COR-L47 (cell line): ENCODE measurements at places on chromosomes 5 and 9.
A peak's percentile ranks its signal among the peaks of the same experiment; 100 is the strongest.

GRCh38 chr9:108662956-108663355 lies 192.8 kb downstream of the ACTL7B start:
- DNase-seq: no peak

DNA sequence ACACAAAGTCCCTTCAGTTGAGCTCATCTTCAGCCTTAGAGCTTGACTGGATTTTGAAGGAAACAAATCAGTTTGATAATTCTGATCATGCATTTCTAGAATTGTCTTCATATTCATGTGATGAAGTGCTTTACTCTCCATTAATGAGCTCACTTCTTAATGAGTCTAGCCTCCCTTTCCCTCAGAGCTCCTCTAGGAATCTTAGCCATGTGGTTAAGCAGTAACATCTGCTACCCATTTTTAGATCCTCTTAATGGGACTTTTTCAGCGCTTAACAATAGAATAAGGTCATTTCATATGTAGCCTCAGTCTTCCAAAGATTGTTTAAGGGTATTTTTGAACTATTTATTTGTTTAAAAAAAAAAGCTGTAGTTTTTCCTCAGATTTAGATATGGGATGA lies 36.9 kb upstream of the LURAP1L start:
- DNase-seq: no peak

DNA sequence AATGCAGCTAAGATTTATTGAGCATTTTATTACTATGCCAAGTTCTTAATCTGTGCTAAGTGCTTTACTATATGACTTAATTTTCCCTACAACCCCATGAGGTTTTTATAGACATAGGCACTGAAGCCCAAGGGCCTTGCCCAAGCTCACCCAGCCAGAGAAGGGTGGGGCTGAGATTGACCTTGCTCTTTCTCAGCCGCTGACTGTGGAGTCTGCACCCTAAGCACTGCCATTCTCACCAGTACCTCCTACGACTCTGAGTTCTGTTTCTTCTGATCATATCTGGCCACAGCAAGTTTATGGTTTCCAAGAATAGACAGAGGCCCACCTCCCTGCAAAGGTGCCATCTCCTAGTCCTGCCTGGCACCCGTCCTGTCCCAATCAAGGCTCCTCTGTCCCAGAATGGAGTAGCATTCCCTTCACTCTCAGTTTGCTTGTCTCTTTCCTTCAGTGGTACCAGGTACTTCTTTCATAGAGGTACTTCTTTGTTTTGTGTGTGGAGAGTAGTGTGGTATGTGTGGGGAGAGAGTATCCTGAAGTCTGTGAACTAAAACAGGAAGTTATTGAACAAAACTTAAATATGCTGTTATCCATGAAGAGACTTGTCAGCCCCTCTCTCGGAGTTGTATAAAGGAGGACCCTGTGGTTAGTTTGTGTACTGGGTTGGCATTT lies 42.6 kb downstream of the CSF1R start:
- no peak for DNase-seq

DNA sequence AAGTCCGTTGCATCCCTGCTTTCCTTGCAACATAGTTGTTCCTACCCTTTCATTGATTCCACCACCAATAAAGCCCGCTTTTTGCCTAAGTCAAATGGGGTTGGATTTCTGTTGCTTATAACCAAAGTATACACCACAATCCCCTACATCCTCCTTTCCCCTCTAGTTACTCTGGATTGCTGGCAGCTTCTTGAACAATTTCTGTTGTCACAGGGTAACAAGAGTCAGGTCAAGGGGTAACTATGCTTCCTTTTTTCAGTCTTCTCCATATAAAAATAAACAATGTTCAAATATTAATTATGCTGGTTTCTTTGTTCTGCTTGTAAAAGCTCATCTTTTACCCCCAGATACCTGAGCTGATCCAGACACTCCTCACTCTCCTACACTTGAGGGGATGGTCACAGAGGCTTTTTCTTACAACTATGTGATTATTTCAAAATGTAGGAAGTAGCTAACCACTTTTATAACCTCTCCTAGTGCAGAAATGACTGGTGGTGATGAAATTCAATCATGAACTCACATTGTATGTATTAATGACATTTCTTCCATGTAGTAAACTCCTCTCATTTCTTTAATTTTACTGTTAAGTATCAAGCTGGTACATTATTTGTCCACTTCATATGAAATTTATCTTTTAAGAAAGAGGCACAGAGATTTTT lies 136.5 kb downstream of the SNX18 start:
- DNase-seq: no peak

- DNase-seq: no peak
Measured at GRCh38 chr5:180908998-180909731, 10.2 kb downstream of the BTNL8 start.

DNA sequence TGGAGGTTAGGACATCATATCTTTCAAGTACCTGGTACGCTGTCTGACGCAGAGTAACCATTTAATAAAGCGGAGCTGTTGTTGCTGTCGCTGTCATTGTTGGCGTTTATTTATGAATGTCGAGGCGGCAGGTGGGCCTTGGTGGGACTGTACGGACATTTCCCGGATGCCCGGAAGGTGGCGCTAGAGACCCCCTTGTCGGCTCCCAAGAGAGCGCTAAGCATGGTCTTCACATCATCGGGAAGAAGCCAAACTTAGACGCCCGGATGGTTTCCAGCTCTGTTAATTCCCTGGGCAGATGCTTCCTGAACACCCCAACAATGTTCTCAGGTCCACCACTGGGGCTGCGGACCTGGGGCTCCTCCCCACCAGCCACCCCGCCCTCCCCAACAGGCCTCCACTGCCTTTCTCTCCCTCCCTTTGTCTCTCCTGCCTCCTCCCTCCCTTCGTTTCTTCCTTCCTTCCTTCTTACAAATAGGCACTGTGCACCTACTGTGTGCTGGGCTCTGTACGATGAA lies 54.1 kb downstream of the DUSP1 start:
- peak; percentile 73 for DNase-seq

DNA sequence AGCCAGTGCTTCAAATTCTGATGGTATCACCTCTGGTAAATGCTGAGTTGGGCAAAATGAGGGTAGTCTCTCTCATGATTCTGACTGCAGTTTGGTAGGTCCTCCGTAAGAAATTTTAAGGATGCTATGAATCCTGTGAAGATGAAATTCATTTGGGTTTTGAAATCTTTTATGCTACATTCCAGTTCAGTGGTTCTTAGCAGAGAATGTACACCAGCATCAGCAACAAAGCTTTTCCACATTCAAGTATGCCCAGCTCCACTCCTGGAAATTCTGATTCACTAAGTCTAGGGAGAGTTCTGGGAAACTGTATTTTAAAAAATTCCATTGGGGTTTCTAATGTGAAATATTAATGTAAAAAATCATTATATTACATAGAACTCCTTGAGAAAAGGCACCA lies 33.6 kb upstream of the ACOT12 start:
- no peak for DNase-seq

DNA sequence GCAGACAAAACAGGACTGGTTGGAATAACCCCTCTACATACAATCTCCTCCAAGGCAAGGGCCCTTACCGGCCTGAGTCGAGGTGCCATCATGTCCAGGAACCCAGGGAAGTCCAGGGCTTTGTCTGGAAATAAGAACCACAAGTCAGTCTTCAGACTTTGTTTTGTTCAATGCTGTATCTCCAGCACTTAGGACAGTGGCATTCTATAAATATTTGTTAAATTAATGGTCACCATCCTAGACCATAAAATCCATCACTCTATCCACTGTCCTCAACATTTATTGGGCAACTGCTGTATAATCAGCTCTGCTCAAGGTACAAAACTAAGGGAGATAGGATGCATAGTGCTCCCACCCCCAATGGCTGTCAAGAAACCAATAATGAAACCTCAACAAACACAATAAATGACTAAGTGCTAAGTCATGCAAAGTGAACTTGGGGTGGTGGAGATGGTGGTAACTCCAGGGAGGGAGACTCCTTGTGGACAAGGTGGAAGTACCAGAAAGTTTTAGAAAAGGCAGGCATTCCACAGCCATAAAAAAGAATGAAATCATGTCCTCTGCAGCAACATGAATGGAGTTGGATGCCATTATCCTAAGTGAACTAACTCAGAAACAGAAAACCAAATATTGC lies 5.0 kb downstream of the RELL2 start:
- DNase-seq: no peak

DNA sequence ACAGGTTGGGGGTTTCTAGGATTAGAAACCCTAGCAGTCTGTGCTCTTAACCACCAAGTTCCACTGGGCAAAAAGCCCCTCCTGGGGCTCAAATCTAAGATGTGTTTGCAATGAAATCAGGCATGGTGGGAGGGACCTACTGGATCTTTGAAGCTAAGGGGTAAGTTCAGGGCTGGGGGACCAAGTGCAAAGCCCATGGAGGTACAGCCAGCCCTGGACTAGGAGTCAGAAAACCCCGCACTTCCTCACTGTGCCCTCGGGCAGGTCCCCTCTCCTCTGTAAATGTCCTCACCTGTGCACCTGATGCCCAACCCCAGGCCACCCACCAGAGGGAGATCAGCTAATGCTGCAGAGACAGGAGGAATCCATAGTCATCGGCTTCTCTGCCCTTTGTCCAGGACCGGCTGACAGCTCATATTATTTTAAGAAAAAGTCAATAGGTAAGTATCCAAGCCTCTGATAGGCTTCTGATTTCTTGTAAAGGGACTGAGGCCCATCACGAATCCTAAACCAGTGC lies 138.3 kb downstream of the PAX5 start:
- no peak for DNase-seq

GRCh38 chr9:131475956-131476776 lies 26.6 kb upstream of the POMT1 start:
- no peak for DNase-seq

DNA sequence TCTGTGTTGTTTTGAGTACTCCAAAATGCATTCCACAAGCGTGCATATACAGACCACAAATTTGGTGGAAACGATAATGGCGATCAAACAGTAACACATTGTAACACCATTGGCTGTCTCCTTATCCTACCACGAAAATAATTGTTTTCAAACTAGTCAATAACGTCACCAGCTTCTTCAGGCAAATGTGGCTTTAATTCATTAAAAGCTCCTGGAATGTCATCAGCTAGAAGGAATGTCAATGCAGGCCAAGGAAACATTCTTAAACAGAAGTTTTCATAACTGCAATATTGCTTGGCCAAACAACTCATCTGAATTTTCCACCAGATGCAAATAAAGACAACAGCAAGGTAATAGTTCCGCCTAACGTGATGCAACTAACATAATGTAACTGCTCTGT lies 71.6 kb upstream of the XPA start:
- DNase-seq: no peak

- no peak for DNase-seq
Measured at GRCh38 chr9:125812403-125812802, 65.2 kb downstream of the PBX3 start.

DNA sequence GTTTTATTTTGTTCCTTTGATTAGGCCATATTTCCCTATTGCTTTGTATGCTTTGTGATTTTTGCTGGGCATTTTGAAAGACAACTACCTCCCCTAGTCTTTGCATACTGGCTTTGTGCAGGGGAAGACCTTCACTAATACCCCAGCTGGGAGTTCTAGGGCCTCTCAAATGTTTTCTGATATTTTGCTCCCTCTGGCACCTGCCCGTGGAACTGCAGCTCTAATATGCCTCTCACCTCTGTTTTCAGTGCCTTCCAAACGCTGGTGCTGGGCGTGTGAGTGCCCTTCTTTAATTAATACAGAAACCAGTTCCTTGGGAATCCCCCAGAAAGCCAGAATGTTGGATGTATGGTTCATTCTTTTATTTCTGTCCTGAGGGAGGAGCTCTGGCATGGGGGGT lies 204.5 kb downstream of the COMMD10 start:
- no peak for DNase-seq

GRCh38 chr5:172733974-172734346 lies 37.0 kb downstream of the DUSP1 start:
- DNase-seq: no peak

- no peak for DNase-seq
Measured at GRCh38 chr9:135176284-135176683, 88.8 kb downstream of the OLFM1 start.

GRCh38 chr9:35350827-35351549 lies 138.9 kb upstream of the RUSC2 start:
- DNase-seq: no peak

- DNase-seq: no peak
Measured at GRCh38 chr9:106312906-106313305, 550.1 kb upstream of the ZNF462 start.

GRCh38 chr5:43429706-43430105 lies 17.5 kb upstream of the CCL28 start:
- DNase-seq: no peak

GRCh38 chr5:145931718-145932117 lies 4.7 kb upstream of the SH3RF2 start:
- no peak for DNase-seq

GRCh38 chr5:113778147-113778546 lies 264.7 kb downstream of the YTHDC2 start:
- no peak for DNase-seq

GRCh38 chr9:99509065-99509745 lies 287.1 kb downstream of the SEC61B start:
- no peak for DNase-seq

GRCh38 chr5:89755024-89755423 lies 654.5 kb downstream of the CETN3 start:
- DNase-seq: no peak

DNA sequence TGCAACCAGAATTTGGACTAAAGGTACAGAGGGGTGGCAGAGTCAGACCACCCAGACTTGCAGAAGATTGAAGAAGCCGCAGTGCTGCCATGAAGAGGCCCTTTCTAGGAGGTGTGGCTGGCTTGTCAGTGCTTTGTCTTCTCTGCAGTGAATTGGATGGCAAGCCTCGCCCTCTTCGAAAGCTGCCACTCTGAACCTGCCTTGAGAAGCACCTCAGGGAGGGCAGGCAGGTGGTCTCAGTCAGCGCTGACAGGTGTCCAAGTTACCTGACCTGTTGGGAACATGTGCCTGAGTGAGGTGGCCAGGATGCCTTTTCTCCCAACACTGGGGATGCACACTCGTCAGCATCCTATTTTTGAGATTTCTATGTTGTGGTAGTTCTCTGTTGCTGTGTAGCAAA lies 6.2 kb downstream of the TENT4A start:
- DNase-seq: no peak

- no peak for DNase-seq
Measured at GRCh38 chr5:148458036-148458888, 74.5 kb downstream of the FBXO38 start.

GRCh38 chr9:16515207-16515606 lies 355.3 kb downstream of the BNC2 start:
- DNase-seq: no peak

DNA sequence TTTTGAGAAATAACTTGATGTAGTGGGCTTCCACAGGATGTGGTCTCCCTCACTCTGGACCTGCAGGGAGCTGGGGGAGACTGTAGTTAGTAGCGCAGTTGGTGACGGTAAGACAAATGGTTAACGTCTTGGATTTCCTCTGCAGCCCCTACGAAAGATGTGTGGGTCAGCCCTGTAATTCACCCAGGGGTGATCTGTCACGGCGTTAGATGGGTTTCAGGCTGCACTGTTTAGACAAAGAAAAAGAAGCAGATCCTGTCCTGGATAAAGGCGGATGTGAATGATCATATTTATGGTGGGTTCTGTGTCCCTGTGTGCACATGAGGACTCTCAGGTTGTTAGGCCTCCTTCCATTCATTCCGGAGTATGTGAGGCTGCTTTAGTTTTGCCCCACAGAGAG lies 142.0 kb upstream of the SLC28A3 start:
- no peak for DNase-seq

GRCh38 chr9:79731171-79731890 lies 159.6 kb downstream of the TLE4 start:
- DNase-seq: no peak

GRCh38 chr5:88675708-88676636 lies 207.0 kb downstream of the MEF2C start:
- DNase-seq: peak; percentile 74

- no peak for DNase-seq
Measured at GRCh38 chr5:142874540-142874939, 104.4 kb downstream of the ARHGAP26 start.

GRCh38 chr9:78468231-78468630 lies 171.3 kb downstream of the PSAT1 start:
- no peak for DNase-seq
